ENCODE measurements at places on chromosomes 3 and 15.

DNA sequence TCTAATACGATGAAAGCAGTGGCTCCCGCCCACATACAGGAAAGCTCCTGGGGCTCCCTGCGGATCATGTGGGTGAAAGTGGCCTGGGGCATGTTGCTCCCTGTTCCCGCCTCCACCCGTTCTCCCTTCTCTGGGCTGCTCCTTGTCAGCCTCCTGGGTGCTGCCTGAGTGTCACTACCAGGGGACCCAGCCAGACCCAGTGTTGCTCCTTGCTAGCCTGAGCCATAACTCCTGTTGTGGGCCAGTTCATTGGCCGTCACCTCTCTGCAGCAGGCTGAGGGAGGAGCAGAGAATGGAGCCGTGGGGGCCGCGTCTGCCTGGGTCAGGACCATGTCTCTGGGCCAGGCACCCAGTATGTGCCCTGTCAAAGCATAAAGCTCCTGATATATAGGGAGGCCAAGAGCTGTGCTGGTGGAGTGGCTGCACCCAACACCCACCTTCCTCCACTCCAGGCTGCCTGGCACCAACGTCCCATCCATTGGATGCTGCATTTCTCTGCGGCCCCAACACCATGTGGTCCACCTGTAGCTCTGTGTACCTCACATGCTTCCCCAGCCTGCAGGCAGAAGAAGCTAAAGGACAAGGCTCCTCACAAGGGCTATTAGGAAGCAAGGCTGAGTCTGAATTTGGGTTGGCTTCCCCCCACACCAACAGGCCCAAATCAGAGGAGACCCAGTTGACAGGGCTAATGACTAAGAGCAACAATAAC is 40.5 kb downstream of the KLF13 start:
- DNase-seq, result no peak

DNA sequence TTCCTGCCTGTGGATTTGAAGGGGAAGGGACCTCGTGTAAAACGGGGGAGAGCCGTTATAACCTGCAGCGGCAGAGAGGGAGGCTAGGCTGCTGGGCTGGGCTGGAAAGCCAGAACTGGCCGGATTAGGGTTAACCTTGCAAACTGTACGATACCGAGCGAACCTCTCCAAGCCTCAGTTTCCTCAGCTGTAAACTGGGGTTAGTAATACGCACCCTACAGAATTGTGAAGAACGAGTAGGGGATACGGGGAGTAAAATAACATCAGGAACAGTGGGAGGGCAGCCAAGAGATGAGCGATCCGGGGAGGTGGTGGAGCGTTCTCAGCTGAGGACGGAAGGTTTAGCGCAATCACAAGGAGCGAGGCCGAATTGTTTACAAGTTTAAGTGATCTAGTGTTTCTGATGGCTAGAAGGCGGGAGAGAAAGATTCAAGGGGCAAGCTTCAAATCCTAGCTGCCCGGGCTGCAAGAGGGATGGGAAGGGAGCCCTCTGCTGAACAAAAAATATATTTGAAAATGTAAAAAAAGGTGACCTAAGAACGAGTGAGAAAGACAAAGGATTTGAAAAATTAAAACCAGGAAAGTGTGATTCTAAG is 768 bp upstream of the SEMA5B start:
- DNase-seq, result no peak

DNA sequence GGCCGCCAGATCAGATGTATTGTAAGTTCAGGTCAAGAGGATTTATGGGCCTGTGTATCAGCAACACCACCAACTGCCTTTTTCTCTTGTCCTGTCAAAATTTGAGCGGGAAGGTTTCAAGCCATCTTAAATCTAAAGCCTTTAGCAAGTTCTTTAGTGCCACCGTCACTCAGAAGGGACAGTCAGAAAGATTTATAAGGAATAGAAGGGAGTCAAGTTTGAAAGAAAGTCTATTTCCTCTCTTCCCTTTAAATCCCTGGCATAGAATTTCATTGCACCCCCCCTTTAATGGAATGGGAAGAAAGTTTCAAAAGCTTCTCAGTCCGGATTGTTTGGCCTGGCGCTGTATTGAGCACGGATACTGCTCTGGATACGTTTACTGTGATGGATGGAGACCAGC is 359.4 kb downstream of the FEZF2 start:
- DNase-seq, result no peak

DNA sequence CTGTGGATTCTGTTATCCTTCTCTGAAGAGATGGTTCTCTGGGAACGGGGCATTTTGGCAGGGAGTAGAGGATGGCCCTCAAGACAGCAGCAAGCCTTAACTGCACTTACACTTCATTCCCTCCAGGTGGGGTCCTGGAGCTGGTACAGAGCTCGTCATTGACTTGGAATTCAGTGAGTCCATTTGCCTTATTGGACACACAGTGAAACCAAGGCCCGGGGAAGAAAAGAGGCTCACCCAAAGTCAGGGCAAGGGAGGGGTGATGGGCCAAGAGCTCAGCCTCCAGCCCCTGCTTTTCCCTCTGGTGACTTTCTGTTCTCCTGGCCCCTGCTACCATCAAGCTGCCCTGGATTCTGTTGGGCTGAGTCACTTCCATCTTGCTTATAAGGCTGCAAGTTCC is 125.6 kb downstream of the ETFA start:
- DNase-seq, result no peak

DNA sequence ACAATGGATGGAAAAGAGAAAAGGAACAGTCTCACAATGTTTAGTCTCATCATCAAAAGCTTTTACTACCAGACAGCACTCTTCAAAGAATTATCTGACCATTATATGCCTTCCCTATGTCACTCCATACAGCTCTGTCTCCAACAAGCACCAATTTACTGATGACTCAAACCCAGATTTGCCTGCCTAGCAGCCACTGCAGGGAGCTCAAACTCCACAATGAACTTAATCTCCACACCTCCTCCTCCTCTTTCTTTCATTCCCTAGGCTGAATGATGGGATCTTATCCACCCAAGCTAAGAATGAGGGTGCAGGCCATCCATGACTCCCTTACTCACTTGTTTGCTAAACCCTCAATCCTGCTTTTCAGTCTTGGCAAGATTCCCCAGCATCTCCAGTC is 45.5 kb downstream of the NBEAL2 start:
- DNase-seq, result no peak

GRCh38 chr3:42804831-42805132 is 492 bp upstream of the HIGD1A start:
- no peak for DNase-seq

DNA sequence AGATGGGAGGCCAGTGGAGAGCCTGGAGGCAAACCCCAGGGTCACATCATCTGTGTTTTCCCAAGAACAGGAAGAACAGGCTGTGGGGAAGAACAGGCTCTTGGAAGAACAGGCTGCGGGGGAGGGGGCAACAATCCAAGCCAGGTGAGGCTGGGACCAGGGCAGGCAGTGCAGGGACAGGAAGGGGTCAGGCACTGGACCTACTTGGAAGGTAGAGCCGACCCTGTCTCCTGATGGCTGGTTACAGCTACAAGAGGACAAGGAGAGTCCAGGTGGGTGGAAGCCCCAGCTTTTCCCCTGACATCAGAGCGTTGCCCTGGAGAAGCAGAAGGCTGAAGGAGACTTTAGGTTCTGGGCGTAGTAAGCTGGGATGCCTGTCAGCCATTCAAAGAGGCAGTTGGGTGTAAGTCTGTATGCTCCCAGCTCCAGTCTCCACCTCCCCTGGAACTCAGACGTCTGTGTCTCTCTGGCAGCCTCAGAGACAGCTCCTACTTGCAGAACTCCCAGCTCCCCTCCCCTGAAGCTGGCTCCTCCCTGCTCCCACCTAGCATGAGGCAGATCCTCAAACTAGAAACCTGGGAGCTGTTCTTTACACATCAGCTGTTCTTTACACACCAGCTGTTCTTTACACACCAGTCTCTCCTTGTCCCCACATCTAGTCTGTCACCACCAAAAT is 130.9 kb downstream of the DNAJB8 start:
- DNase-seq, result no peak

DNA sequence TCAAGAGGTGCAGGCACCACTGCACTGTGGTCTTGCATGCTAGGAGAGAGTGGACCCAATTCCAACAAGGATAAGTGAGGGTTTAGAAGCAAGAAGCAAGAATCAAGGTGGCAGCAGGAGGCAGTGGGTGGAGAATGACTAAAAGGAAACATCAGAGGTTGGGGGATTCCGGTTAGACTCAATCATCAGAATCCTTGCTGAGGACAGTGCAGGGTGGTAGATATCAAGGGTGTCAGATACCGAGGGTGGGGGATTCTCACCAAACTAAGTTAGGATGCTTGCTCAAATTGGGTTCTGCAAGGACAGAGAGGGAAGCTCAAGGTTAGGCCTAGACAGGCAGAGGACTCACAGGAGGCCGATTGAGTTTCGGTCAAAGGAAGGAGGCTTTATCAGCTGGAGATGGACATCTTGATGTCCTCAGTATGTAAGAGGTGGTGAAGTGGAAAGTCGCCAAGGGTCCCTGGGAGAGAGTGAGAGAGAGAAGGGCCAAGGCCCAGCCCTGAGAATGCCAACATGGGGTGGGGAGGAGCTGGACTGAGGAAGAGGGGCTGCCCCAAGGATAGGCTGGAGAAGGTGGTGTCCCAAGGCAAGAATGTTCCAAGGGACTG is 102.2 kb downstream of the ARNT2 start:
- DNase-seq, result no peak

GRCh38 chr15:69848551-69849231 is 249.0 kb downstream of the TLE3 start:
- no peak for DNase-seq

GRCh38 chr3:55963601-55964000 is 476.5 kb upstream of the WNT5A start:
- no peak for DNase-seq

GRCh38 chr3:52302426-52303145 is 13.5 kb upstream of the DNAH1 start:
- DNase-seq, result no peak

Measured in stimulated activated CD4-positive, alpha-beta T cell treated with anti-CD3 and anti-CD28 coated beads, Interleukin-12 subunit alpha, Interleukin-12 subunit beta, amount 100 ng/mL, for 24 hours (primary cell).